ENCODE measurements at places on chromosomes 3 and 15.

GRCh38 chr3:21531909-21532308 is 219.1 kb downstream of the ZNF385D start:
- no peak for DNase-seq

GRCh38 chr15:51492528-51492927 is 130.0 kb downstream of the DMXL2 start:
- DNase-seq = no peak

DNA sequence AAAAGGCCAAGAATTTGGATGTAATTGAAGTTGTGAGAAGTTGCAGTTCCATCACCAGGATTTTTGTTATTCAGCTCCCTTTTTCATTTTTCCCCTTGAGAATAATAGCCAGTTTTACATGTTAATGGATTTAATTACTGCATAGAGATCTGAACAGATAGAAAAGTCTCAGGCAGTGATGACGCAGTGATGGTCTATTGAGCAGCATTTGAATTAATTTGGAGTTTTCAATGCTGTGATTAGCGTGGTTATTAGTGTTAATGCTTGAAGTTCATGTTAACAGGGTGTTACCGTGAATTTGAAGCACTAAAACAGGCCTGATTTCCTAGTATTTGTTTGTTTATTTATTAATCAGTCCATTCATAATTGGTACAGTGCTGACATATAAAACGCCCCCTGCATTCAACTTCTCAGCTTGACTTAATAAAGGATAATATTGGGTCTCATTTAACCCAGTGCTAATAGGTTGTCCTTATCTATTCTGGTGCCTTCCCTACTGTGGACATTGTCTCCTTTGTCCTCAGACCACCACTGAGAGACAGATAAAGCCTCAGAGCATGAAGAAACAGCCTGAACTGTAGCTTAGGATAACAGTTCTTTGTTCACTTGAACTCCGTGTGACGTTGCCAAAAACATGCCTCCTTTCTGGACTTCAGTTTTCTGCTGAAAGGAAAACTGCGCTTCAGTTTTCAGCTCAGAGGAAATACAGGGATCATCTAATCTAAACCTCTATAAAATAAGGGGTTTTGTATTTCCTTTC is 82.4 kb downstream of the RTP4 start:
- no peak for DNase-seq

DNA sequence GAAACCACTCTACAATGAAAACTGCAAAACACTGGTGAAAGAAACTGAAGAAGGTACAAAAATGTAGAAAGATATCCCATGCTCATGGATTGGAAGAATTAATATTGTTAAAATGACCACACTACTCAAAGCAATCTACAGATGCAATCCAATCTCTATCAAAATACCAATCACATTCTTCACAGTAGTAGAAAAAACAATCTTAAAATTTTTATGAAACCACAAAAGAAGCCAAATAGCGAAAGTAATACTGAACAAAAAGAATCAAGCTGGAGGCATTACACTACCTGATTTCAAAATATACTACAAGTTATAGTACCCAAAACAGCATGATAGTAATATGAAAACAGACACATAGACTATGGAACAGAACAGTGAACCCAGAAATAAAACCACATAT is 36.9 kb downstream of the TXNRD3 start:
- no peak for DNase-seq
